Daoy (cell line): ENCODE measurements at places on chromosomes 4 and X. TPM values are rescaled to one million over a fixed set of nuclear protein-coding genes. Genes with fewer than 3 reads are reported as not detected.

- peak; percentile 36 for DNase-seq
Measured at GRCh38 chr4:19557161-19557560, 694.5 kb upstream of the SLIT2 start.

- DNase-seq: no peak
Measured at GRCh38 chr4:142696334-142697122, 149.6 kb downstream of the INPP4B start.

GRCh38 chrX:38986586-38986985 lies 185.3 kb downstream of the MID1IP1 start:
- DNase-seq: no peak

DNA sequence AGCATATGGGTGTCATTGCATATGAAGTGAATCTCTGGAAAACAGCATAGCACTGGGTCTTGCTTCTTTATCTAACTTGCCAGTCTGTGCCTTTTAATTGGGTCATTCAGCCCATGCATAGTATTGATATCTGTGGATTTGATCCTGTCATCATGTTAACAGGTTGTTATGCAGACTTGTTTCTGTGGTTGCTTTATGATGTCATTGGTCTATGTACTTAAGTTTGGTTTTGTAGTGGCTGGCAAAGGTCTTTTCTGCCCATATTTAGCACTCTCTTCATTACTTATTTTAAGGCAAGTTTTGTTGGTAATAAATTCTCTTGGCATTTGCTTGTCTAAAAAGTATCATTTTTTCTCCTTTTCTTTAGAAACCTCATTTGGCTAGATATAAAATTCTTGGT lies 221.1 kb upstream of the ITM2A start:
- DNase-seq: no peak

The PABPC1L2B gene
- 0.06 TPM in 1 of 2 replicates, not detected in the other for total RNA-seq

The GPAT3 gene
- total RNA-seq: 29.7 and 31.3 TPM in 2 replicates

The SYNPO2 gene
- total RNA-seq: 0.11 and 0.86 TPM in 2 replicates
